ENCODE measurements at places on chromosomes 13 and 19.

- no peak for DNase-seq
These were observed 702 bp upstream of the EPSTI1 start for GRCh38 chr13:42992764-42993122.

DNA sequence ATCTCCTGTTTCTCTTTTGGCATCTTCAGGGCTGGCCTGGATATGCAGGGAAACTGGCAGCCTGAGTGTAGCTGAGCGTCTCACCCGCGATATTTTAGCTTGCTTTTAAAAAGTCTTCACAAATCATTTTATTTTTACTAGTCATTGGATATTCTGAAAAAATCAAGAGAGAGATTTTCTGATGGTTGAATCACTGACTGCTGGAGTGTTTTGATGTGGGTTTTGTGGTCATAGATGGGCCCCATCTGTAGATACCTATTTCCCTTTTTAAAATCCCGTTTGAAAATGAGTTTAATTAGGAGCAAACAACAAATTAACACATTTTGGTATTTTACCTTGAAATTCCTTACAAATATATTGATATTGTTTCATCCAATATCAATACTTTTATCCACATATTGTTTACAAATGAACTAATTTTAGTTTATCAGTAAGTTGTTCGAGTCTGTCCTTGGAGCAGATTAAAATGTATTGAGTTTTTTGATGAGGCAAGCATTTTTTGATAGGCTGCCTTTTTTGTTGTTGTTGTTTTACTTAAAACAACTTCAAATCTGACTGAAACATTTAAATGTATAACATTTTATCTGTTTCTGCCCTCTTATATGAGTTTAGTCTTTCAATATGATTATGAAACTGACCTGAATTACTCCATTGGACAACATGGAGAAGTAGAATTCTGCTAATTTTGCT lies 21.5 kb upstream of the OXGR1 start:
- DNase-seq = peak; percentile 16

GRCh38 chr19:5504114-5504513 lies 48.9 kb downstream of the ZNRF4 start:
- DNase-seq = no peak

DNA sequence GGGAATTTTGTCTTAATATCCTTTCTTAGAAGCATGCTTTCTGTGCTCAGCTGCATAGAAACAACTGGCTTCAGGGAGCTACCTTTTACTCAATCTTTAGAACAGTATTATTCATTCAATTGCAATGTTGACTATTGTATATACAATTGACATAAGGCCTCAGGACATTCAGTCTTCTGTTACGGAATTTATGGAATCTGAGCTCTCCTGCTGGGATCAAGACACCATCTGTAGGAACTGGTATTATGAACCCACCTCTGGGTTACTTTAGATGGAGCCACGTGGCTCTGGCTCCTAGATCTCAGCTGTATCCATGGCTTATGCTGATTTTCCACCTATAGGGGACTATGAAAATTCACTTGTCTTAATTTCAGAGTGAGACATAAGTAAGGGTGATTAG lies 716.2 kb upstream of the GPC6 start:
- DNase-seq = peak; percentile 67

GRCh38 chr19:30281906-30282305 lies 90.3 kb upstream of the ZNF536 start:
- DNase-seq = no peak

- DNase-seq = no peak
These were observed 74.7 kb upstream of the MCF2L start for GRCh38 chr13:112894423-112894672.

DNA sequence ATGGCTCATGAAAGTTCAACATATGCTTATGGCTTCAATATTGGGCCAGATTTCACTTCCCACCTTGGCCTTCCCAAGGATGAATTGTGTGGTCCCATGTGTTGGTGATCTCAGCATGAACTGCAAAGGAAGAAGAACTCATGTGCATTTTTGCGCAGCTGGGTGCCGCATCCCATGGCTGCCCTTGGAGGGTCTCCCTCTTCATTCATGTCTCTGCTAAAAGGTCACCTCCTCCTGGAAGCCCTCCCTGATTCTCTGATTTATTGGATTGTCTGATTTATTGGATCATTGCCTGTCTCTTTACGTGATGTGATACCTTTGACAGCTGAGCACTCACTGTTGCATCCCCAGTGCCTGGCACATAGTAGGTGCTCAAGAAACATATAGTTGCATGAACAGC lies 1.7 kb upstream of the CYP4F8 start:
- DNase-seq = no peak

- no peak for DNase-seq
These were observed 77.8 kb downstream of the INSR start for GRCh38 chr19:7216373-7216902.

- DNase-seq = no peak
These were observed 10.0 kb downstream of the ZSCAN22 start for GRCh38 chr19:58336820-58337219.

GRCh38 chr19:6340493-6341201 lies 7.2 kb upstream of the ACER1 start:
- DNase-seq = no peak

DNA sequence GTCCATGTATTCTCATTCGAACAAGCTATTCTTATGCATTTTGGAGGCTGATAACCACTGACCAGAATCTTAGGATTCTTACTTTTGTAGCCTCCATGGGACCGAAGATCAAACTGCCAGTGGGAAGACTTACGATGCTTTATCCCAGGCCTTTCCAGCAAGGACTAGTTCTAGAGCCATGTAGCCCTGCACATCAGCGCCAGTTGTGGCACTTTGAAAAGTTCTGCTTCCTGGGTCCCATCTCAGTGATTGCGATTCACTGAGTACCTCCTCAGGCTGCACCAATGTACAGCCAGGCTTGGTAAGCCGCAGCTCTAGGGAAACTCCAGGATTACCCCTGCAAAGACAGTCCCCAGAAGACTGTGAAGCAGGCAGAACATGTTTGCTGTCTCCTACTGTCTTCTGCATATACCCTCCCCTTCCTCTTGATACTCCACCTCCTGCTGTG lies 18.9 kb upstream of the ENOX1 start:
- DNase-seq = peak; percentile 35

DNA sequence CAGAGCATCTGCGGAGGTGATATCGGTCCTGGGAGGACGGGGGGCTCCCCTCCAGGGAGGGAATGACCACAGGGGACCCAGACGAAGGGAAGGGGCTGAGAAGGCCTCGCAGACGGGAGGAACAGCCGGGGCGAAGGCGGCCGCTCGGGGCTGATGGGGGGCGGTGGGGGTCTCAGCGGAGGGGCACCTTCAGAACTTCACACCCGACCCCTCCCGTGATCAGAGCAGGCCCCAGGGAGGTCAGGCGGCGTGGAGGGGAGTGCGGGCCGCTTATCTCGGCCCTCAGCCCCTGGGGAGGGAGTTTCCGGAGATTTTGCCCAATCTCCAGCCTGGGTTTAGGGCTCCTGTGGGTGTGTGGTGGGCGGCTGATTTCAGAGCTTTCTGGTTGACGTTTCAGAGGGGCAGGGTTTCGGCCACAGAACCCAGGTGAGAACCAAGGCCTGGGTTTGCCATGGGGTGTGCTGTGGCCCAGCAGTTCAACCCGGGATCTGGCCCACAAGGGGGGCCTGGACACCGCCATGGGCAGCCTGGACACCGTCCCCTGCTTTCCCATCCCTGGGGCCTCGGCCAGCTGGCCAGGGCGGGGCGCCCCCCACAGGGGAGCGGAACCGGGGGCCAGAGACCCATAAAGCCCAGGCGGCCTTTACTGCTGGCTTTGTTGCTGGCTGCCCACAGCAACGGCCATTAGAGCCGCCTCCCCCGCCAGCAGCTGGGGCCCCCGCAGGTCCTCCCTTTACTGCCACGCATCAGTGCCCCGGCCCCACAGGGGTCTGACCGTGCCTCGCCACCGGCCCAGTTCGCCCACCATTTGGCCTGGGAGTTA lies 29.0 kb downstream of the ARID3A start:
- DNase-seq = no peak

DNA sequence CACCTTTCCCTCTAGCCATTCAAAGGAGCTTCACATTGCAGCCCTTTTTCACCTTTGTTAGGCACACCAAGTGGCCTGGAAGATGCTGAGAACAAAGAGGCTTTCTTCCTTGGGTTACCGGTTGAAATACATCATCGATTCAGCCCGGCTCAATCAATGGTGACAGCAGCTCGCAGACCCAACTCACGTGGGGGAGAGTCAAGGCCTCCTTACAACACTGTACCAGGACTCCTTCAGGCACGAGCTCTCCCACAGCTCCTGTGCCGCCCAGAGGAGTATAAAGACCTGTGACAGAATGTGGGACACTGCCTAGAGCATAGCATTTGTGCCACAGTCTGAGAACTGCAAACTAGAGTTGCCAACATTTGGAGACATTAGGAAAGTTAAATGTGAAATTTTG lies 3.9 kb upstream of the LRRC63 start:
- DNase-seq = no peak

DNA sequence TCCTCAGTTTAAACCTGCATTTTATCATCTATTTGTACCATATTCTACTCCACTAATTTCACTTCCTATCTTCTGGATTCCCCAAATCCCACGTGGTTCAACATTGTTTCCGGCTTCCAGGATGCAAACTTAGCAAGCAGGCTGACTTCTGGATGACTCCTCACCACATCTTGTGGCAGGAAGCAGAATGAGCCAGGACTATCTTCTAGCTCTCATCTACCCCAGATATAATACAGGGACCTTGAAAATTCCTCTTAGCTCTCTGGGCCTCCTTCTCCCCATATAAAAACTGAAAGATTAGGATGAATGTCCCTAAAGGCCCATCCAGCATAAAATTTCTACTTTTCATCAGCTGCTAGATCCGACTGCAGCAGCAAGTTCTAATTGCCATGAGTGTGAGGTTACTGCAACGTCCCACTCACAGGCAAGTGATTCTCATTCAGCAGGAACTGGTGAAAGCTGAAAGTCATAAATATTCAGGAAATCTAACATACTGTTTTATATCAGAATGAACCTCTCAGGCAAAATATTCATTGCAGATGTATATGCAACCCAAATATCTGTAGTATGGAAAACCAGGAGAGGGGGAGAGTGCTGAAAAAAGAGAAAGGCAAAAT lies 93.4 kb downstream of the KCTD12 start:
- peak; percentile 81 for DNase-seq

DNA sequence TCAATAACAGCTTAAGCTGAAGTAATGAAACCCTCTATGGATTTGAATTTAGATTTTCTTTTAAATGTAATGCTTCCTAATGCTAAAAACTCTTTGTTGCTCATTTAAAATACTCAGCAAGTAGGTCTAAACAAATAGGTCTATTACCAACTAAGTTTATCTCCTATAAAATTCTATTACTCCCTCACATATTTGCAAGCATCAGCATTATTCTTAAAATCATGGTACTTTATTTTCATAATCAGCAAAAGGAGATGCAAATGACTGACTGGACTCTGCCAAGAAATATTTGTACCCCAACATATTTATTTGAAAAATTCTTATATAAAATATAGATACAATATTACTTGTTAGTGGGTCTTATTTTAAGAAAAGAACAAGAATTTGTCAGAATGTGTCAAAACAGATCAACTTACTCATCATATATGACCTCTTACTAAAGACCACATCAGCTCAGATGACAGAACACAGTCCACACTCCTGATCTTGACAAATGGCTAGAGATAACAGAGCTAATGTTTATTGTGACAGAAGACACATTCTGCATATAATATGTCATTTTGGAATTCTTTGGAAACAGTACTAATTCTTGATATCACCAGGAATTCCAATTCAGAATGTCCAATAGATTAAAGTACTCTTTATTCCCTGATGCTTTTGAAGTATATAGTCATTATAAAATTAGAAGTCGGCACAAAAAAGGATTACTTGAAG lies 704.6 kb upstream of the PCDH9 start:
- DNase-seq = no peak

- no peak for DNase-seq
These were observed 11.3 kb downstream of the GPR12 start for GRCh38 chr13:26749285-26749684.

GRCh38 chr19:1567116-1567847 lies 843 bp downstream of the MEX3D start:
- no peak for DNase-seq

GRCh38 chr19:46603752-46604231 lies 2.7 kb downstream of the CALM3 start:
- no peak for DNase-seq

- peak; percentile 84 for DNase-seq
These were observed 39.1 kb upstream of the RNF113B start for GRCh38 chr13:98216135-98216565.

GRCh38 chr13:46343279-46343994 lies 43.6 kb downstream of the RUBCNL start:
- no peak for DNase-seq

DNA sequence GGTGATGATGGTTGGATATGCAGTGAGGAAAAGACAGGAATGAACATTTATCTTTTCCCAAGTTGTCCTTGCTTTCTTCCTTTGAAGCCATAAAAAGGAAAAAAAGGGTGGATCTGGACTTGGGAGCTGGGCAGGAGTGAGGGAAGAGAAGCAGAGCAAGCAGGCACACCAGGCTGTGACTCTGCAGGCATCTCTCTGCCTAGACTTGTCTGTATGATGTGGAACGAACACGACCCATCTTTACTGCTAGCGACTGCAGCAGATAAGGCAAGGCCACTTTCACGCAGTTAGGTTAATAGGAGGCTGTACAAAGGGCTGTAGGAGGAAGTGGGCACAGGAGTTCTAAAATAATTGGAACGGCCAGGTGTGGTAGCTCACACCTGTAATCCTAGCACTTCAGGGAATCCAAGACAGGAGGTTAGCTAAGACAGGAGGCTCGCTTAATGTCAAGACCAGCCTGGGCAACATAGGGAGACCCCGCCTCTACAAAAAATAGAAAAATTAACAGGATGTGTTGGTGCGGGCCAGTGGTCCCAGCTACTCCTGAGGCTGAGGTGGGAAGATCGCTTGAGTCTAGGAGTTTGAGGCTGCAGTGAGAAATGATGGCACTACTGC lies 961 bp upstream of the URI1 start:
- DNase-seq = no peak

DNA sequence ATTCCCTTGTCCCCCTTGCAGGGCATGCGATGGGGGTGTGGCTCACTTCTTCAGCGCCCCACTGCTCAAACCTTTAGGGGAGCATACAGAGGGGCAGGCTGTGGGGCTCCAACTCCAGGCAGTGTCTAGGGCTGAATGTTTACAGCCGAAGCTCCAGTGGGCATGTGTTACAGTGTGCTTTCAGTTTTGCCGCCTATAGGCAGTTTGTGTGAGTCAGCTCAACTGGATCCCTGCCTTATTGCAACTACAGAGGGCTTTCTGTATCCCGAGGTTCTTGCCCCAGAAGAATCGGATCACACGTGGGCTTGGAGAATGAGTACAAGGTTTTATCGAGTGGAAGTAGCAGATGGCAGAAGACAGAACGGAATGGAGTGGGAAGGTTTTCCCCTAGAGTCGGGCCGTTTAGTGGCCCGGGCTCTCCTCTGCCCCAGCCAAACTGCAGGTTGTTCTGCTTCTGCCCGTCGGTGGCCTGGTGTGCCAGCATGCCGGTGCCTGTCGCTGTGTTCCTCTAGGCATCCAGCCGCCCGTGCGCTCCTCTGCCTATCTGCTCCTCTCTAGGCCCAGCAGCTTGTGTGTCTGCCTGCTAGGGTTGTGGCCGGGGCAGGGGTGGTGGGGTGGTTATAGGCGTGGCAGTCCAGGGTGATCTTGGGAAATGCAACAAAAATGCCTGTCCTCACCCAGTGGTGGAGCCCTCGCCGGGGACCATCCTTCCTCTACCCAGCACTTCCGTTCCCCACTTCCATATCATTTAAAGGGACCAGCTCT lies 435.9 kb upstream of the SGCG start:
- no peak for DNase-seq

All from fibroblast of skin of abdomen (primary cell).